ENCODE measurements at places on chromosomes 16 and 17.

DNA sequence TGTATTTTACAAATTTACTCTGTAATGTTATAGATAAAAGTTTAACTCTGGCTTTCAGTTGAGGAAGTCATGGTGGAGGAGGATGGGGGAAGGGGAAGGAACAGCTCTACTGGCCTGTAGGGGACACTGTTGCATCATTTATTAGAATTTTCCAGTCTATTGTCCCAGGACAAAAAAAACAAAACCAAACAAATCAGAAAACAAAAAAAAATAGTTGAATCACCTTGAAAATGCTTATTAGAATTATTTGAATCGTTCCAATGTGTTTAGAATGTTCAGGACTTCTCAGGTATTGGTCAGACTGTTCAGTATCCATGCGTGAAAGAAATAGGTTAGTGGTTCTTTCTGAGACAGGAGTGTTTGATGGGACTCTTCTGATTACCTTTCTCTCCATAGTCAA, 242.0 kb downstream of the FTO start:
- DNase-seq = no peak

DNA sequence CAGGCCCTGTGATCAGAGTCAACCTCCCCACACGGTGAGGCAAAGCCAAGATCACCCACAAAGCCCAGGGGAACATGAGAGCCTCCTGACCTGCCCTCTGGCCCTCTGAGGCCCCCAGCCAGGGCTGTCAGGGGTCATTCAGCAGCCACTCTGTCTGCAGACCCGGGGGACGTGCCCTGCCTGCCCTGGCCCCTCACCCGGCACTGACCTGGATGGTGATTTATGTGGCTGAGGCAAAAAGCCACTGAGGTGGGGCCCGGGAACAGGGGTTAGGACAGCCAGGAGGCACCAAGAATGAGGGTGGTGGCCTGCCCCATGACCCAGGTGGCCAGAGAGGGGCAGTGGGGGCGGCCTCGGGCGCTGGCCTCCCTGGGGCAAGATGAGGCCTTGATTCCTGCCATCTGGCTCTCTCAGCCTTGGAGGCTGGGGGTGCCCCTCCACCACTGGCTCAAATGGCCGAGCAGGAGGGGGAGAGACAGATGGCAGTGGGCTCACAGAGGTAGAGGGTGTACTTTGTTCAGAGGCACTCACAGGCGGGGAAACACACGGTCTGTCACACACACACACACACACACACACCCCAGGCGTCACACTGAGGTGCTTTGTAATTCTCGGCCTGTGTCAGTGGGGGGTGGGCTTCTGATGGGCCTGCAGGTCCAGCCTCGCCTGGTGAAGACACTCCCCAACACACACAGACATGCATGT, 174.0 kb upstream of the GSE1 start:
- DNase-seq = no peak

- no peak for DNase-seq
Measured at GRCh38 chr16:89534252-89534756, 26.1 kb downstream of the SPG7 start.

GRCh38 chr16:79770244-79771064, 169.9 kb upstream of the MAF start:
- peak; percentile 60 for DNase-seq

DNA sequence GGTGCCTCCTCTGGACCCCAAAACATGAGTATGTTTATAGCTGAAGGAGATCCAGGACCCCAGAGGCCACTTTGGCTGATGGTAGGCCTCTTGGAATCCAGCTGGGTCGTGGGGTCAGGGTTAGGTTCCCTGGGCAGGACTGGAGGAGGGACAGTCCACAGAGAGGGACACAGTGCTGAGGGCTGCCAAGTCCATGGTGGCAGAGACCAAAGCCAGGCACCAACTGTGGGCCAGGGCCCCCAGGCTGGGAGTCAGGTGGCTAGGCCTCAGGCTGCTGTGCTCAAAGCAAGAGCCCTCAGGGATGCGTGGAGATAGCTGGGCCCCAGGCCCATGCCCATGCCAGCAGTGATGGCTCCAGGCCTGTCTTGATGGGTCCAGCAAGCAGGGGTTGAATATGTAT, 44.1 kb downstream of the RAB11FIP4 start:
- DNase-seq = no peak

DNA sequence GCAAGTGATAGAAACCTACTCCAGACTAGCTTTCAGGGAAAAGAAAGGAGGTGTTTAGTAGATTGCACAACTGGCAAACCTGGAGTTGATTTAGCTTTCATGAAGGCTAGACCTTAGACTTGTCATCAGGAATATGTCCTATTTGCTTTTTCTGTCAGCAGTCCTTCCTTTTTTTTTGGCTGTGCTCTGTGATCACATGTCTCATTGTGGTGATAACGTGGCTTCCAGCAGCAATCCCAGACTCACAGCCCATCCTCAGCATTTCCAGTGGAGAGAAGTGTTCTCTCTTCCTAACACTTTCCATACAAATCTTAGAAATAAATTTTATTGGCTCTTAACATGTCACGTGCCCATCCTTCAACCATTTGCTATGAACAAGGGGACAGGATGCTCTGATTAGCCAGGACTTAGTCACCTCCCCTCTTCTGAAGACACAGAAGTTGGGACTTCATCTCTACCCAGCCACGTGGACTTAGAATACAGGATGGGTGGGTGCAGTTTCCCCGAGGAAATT, 74.7 kb downstream of the CDH13 start:
- no peak for DNase-seq

- no peak for DNase-seq
Measured at GRCh38 chr16:2154533-2155090, 970 bp upstream of the TRAF7 start.

DNA sequence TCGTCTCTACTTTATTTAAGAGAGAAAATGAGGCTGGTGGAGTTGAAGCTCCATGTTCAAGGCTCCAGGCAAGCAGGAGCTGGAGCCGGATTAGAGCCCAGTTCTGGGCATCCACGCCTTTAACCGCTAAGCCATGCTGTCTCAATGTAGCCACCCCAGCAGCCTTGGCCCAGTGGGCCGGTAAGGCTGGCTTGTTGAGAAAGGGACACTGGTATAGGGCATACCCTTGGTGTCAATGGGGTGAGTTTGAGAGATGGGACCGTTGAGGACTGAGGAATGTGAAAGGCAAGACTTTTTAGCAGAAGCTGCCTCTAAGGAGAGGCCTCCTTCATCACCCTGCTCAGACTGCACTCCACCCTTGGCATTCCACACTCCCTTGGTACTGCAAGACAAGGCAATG, 147.4 kb downstream of the CYLD start:
- DNase-seq = no peak

- DNase-seq = no peak
Measured at GRCh38 chr17:80000981-80001775, 34.5 kb downstream of the TBC1D16 start.

- no peak for DNase-seq
Measured at GRCh38 chr17:4548721-4549531, 6.3 kb downstream of the MYBBP1A start.

DNA sequence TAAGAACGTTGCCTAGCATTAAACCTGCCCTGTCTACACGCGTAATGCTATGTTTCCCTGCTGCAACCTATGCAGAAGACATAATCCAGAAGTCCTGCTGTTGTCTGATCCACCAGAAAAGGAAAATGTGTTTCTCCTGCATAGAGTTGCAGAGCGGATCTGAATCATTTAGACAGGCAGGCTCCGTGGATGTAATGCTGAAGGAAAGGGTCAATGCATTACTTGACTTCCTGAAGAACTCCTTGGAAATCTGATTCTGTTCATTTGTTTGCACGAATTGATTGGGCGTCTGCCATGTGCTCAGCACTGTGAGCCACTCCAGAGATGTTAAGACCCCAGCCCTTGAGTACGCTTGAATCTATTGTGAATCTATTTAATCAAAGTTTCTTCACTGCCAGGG, 83.4 kb downstream of the FOXL1 start:
- DNase-seq = no peak

GRCh38 chr17:77494664-77495435, 354.1 kb downstream of the SEC14L1 start:
- DNase-seq = no peak

- DNase-seq = no peak
Measured at GRCh38 chr16:74034200-74034599, 262.4 kb upstream of the PSMD7 start.

DNA sequence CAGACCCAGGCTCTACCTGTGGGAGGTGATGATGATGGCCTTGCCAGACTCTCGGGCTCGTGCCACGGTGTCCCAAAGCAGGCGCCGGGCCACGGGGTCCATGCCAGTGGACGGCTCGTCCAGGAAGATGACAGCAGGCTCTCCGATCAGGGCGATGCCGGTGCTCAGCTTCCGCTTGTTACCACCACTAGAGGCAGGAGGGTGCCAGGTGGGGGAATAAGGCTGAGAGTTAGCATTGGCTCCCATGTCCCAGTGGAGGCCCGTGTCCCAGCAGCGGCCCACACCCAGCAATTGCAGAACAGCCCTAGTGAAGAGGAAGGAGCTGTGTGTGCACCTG, 10.3 kb upstream of the RNPS1 start:
- DNase-seq = no peak

DNA sequence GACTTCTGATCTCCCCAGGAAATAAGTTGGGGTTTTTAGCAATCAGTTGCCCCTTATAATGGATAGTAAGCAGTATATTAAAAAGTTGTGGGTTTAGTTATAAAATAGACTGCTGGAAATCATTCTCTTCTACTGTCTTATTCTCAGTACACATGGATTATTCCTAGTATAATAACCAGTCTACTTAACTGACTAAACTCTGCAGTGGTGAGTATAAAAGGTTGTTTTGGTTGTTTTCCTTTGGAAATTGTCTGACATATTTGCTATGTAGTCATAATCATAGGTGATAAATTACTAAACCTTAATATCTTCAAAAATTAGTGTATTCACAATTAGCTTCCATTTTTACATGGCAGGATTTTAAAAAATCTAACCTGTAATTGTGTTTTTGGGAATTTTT, 31.4 kb downstream of the CTCF start:
- no peak for DNase-seq

DNA sequence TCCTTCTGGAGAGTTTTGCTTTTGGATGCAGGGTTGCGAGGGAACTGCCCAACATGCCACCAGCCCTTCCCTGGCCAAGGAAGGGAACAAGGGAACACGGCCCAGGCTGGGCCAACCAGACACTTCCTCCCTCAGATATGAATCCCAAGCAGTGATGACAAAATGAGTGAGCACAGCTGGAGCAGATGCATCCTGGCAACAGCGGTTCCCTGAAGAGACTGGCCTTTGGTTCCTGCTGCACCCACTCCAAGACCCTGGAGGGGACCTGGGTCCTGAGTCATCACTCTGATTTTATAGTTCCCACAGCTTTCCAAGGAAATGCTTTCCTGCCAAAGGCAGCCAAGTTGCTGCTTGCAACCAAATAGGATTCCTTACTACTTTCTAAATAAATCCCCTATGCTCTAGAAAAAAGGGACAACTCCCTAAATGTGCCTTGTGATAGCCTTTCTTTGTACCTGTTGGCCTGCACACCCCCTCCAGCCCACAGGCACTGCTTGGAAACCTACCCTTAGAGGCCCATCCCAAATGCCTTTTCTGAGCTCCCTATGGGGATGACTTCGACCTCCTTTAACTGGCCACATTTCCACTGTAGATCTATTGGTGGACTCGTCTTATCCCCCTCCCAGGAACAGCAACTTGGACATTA, 5.3 kb downstream of the ST3GAL2 start:
- no peak for DNase-seq

GRCh38 chr16:68296291-68296690, 14.5 kb downstream of the SLC7A6OS start:
- DNase-seq = no peak

DNA sequence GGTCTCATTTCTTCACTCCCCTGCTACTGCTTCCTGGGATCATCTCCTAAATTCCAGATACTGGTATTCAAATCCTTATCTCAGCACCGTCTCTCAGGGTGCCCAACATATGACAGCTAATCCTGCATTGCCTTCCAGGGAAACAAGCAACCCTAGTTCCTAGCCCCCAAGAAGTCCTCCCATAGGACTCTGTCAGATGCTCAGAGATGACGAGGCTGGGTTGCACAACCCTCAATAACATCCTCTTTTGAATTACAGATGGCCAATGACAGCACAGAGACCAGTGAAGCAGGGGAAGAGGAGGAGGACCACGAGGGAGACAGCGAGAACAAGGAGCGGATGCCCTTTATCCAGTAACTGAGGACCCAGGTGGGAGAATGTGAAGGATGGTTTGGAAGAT, 45.0 kb upstream of the CLEC3A start:
- no peak for DNase-seq

GRCh38 chr16:54288030-54288834, 1.6 kb upstream of the IRX3 start:
- no peak for DNase-seq

DNA sequence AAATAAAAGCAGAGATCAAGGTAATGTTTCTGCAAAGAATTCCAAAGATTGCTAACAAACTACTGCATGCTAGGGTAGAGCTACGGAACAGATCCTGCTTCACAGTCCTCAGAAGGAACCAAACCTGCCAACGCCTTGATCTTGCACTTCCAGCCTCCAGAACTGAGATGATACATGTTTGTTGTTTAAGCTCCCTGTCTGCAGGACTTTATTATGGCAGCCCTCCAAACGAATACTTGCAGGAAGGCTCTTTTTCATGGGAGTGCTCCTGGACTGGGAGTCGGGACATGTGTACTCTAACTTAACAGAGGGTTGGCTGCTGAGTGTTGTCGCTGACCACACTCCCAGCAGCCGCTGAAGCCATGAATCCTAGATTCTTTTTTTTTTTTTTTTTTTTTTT, 808.8 kb upstream of the EEF2KMT start:
- no peak for DNase-seq

GRCh38 chr16:31181102-31181830, 1.3 kb downstream of the FUS start:
- DNase-seq = no peak

DNA sequence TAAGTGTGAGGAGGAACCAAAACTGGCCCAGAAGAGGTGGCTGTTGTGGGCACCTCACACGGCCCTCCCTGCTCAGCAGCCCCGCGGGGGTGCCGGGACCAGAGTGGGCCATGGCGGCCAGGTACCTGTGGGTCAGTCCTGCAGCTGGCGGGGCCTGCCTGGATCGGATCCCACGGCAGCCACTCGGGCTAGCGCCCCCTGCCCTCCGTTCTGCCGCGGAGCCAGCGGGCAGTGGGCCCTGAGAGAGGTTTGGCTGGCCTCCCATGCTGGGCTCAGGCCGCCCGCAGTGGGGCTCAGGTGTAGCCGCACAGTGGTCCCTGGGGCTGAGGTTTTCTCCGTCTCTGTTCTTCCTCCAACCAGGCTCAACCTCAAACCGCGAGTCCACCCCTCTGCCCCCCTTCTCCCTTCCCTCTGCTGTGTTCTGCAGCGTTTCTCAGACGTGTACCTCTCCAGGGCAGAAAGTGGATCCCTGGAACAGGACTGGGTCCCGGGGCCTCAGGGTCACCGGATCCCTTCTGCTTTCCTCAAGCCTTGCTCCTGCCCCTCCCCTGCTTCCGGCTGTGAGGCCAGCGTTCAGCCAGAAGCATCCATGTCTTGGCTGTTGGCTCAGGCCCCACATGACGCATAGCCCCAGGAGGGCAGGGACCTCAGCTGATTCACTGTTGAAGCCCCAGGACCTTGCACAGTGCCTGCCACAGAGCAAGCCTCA, 28.6 kb upstream of the ITGA3 start:
- no peak for DNase-seq
